ENCODE measurements at places on chromosomes 13 and 19.

DNA sequence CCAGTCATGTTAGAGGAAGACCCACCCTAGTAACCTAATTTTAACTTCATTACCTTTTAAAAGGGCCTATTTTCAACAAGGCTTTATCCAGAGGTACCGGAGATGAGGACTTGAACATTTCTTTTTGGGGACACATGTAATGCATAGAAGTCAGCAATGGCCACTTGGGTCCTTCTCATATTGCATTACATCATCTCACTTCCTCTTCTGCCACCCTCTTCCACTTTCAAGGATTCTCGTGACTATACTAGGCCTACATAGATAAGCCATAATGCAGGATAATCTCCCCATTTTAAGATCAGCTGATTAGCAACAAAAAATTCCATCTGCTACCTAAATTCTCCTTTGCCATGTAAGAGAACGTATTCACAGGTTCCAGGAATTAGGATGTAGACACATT, 557.2 kb downstream of the KCTD12 start:
- no peak for DNase-seq

GRCh38 chr19:2866495-2867024, 575 bp upstream of the ZNF556 start:
- no peak for DNase-seq

DNA sequence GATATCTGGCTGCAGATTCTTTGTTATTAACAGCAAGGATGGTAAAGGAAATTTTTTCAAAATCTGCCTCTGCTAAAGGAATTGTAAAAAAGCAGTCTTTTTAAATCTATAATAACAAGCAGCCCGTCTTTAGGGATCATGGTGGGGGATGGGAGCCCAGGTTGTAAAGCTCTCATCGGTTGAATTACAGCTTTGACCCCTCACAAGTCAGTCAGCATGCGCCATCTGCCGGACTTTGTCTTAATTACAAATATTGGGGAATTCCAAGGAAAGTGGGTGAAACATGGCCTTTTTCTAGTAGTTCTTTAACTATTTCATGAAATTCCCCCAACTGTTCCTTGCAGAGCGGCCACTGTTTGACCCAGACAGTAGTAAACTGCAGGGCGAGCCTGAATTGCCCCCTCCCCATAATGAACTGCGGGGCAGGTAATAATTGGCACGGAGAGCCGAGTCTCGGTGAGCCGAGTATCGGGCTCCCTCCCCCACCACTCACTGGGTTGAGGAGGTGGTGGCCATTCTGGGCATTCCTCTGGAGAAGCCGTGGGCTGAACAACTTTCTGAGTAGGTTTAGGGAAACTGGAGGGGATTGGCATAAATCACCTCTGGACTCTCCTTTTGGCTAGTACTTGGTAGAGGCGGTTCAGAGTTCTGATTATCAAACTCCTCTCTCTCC, 11.6 kb downstream of the ZNF578 start:
- peak; percentile 30 for DNase-seq

DNA sequence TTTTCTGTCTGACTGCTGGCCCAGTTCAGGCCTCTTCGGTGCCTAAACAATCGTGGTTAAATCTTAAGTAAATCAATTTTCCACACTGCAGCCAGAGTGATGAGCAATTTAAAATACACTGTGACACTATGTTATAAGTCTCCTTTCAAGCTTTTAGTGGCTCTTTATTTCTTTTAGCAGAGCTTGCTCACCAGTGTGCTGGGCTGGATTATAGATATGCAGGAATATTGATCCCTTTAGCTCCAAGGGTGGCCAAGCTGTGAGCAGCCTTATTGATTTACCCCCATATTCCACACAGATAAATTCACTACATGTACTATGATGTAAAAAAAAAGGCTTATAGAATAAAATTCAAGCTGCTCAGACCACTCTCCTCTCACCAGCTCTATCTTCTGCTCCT, 21.7 kb downstream of the CBY2 start:
- DNase-seq: no peak

DNA sequence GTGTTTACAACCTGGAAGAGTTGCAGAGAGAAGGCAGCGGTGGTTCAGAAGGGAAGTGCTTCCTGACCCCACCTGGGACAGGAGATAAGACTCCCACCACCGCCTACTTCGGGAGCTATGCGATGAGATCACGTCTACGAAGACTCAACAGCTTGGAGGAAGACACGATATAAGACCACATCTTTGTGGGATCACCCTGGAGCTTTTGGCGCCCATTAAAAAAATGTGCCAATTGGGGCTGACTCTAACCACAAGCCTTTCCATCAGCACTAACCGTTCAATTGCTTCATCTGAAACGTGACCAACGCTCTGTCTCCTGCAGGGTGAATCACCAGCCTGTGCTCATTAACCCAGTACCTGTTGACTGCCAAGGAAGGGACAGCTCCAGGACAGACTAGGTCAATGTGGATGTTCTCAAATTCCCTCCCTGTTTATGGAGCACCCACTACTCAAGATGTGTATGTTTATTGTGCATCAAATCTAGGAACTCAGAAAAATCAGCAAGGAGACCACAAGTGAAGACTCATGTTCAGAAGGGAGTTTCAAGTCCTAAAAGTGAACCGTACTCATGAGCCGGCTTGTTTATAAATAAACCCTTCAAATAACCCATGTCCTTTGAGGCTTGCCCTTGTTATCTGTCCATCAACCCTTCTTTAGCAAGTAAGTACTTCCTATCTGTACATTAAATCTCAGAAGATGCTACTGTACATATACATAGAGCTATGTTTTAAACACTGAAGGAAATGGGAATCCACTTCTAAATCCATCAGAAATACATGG, 67.5 kb downstream of the LATS2 start:
- no peak for DNase-seq

- no peak for DNase-seq
Measured at GRCh38 chr13:79289571-79289970, 116.5 kb downstream of the RBM26 start.

DNA sequence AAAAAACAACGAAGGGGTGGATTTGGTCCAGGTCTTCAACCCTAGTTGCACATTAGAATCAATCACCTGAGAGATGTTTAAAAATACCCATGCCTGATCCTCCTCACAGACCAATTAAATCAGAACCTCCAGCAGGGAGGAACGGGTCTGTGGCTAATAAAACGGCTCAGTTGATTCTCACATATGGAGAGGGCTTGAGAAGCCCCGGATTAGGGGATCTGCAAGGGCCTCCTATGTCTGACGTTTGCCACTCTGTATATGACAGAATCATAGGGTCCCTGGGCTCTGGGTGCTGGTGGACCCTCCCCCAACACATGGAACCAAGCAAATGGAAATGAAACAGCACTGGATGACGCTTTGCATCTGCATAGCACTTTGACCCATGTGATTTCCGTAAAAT, 36.7 kb upstream of the C13orf42 start:
- no peak for DNase-seq

DNA sequence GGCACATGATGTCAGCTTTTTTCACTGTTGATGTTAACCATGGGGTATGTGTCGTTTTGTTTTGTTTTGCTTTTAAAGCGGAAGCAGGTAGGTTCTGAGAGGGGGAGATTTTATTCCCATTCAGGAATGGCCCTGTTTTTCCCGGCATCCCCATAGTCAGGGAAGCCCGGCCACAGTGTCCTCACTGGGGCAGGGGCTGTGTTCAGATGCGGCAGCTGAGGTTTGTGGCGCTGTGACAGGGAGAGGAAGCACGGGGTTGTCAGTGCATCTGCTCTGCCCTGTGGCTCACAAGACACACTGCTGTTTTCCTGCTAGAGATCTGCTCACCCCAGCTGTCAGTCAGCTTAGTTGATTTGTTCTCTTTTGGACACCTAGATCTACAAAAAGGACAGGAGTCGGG, 27.6 kb downstream of the ANKRD27 start:
- no peak for DNase-seq

DNA sequence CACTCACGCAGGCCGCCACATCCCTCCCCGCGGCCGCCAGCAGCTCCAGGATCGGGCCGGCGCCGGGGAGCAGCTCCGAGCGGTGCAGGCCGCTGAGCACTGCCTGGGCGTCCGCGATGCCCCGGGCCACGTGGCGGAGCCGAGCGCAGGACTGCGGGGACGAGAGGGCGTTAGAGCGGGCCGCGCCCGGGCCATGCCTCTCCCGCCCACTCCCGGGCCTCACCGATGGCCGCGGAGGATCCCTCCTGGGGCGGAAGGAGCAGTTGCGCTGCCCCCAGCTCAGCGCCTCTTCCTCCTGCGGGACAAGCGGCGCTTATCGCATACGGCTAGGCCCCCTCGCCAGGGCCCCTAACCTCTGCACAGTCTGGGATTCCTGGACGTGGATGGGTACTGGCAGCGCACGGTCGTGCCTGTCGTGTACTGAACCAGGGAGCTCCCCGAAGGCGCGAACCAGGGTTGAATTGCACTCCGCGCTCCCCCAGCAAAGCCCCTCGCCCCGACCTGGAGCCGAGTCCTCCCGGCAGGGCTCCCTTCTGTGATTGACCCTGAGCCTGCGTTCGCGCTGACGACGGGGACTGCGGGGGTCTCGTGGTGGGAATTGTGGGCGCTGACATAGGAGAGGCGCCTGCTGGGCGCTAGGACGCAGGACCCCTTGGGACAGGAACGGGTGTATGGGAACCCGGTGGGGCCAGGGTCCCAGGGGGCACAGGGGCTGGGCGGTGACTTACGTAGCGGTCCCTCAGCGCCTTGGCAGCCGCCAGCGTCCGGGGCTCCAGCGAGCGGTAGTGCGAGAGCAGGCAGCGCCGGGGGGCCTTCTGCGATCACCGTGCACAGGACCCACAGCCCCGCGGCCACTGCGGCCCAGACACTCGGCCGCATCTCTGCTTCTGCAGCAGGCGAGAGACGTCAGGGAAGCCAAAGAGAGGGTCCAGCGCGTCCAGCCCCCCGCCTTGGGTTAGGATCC, 673 bp downstream of the IFNL4 start:
- peak; percentile 37 for DNase-seq

DNA sequence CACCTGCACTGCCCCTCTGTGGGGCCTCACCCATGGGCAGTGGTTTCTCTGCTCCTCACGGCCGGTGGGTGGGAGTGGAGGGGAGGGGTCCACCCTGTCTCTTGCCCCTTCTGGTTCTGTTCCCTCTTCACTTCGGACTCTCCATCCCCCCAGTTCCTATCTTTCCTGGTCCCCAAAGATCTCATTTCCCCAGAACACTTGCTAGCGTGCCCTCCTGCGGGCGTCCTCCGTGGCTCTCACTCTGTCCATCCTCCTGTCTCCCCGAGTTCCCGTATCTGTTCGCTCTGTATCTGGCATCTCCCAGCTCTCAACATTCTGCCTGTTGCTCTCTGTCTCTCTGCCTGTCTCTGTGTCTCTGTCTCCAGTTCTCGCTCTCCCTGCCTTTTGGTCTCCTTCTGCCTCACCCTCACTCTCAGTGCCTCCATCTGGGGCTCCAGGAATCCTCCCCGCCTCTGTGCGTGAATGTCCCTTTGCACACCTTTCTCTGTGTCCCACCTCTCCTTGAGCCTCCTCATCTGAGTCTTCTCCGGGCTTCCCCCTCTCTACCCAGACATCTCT, 363 bp downstream of the SPIB start:
- DNase-seq: no peak

DNA sequence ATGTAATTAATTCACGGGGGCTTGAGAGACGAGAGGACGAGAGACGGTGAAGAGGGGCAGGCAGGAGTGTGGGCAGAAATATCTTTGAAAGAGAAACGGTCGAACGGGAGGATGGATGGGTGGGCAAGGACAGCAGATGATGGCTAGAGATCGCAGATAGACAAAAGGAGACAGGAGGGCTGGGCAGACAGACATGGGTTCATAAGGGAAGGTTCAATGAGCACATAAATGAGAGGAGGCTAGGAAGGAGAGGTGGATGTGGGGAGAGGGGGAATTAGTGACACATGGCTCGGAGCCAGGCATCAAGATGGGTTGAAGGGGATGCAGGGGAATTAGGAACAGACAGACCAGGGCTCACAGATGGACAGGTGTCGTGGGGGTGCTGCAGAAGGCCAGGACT, 1.1 kb downstream of the SYT3 start:
- no peak for DNase-seq

GRCh38 chr13:63501702-63502101, 2086.1 kb upstream of the PCDH20 start:
- no peak for DNase-seq

GRCh38 chr13:27744801-27745200, 47.5 kb upstream of the GSX1 start:
- DNase-seq: no peak

DNA sequence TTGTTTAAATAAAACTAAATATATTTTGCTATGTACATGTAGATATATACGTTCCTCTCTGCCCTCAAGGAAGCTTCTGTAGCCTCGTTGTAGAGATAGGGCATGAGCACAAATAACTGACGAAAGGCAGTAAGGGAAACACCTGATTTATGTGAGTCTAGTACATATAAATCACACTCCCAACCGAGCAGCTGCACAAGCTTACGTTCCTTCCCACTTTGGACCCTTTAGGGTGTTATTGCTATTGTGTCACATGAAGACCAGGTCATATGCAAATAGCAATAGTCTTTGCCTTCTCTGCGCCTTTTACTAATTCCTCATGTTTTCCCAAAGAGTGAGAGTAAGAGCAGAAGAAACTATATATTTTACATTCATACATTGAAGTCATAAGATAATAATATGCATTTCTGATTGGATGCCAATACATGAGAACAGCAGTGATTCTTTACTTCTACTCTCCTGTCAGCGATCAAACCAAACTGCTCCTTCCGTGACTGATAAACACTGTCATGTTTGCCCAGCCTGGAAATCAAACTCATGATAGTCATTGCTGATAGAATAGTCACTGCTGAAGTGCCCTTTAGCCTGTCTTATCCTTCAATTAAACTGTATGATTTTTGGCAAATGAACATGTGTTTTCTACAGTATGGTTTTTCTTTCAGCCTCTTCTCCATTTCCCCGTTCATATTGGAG, 127.2 kb upstream of the MAB21L1 start:
- no peak for DNase-seq

GRCh38 chr13:39345982-39346381, 257.0 kb downstream of the LHFPL6 start:
- no peak for DNase-seq

GRCh38 chr13:103062079-103062478, 4.1 kb downstream of the SLC10A2 start:
- DNase-seq: no peak

DNA sequence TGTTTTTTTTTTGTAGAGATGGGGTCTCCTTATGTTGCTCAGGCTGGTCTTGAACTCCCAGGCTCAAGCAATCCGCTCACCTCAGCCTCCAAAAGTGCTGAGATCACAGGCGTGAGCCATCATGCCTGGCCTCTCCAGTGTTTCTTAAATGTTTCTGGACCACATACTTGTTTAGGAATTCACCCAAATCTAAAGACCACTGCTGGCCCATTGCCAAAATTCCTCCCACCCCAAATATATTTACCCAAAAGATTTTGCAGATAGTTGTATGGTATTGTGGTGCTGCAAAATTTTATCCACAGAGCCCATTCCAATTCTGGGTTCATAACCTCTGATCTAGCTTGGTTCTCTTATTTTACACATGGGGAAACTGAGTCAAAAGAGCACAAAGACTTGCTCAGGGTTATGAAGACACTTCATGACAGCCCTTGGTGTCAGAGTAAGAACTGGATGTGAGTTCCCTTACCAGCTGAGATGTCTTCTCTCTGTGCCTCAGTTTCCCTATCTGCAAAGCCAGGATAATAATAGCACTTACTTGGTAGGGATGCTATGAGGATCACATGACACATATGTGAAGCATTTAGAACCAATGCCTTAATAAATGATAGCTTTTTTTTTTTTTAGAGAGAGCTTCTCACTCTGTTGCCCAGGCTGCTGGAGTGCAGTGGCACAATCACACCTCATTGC, 10.9 kb downstream of the NFILZ start:
- DNase-seq: no peak
